AG09309 (cell line): ENCODE measurements at places on chromosomes 4 and X.

DNA sequence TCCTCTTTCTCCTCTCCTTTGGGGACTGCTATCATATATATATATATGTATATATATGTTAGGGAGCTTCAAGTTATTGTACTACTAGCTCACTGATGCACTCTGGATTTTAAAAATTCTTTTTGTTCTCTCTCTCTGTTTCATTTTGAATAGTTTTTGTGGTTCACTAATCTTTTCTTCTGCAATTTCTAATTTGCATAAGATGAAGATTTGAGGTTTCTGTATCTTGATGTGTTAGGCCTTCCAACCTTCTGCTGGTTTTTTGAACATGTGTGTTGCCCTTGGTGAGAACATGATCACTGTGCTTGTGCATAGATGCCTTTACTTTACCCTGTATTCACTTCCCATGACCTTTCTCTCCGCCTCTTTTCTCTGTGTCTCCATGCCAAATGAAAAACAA is 7.8 kb upstream of the ZNF718 start:
- DNase-seq: no peak

DNA sequence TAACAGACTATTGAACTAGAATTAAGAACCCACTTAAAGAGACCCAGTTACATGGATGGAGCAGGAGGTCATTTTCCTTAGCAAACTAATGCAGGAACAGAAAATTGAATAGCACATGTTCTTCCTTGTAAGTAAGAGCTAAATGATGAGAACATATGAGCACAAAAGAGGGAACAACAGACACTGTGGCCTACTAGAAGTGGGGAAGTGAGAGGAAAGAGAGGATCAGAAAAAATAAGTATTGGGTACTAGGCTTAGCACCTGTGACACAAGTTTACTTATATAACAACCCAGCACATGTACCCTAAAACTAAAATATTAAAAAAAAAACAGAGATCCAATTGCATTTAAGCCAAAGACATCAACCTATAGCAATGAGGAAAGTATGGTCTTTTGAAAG is 26.2 kb downstream of the ARAP2 start:
- no peak for DNase-seq

GRCh38 chr4:114364857-114365256 is 233.8 kb upstream of the UGT8 start:
- DNase-seq: peak; percentile 45

DNA sequence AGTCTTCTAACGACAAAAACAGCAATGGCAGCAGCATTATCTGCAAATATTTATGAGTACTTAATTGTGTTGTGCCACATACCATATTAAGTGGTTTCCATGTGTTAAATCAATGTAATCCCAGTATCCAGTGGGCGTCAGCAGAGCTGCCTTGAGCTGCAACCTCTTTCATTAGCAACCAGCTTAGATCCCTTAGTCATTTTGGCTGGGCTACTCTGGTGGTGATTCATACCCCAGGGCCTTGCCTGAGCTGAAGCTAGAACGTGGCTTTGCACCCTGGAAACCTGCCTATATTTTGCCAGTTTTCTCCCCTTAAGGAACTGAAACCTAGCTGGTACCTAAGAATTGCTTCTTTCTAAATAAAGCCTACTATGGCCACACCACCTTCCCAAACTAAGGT is 474.3 kb upstream of the FTHL17 start:
- peak; percentile 61 for DNase-seq

- no peak for DNase-seq
These were observed 252.6 kb downstream of the ANTXR2 start for GRCh38 chr4:79820427-79820826.

DNA sequence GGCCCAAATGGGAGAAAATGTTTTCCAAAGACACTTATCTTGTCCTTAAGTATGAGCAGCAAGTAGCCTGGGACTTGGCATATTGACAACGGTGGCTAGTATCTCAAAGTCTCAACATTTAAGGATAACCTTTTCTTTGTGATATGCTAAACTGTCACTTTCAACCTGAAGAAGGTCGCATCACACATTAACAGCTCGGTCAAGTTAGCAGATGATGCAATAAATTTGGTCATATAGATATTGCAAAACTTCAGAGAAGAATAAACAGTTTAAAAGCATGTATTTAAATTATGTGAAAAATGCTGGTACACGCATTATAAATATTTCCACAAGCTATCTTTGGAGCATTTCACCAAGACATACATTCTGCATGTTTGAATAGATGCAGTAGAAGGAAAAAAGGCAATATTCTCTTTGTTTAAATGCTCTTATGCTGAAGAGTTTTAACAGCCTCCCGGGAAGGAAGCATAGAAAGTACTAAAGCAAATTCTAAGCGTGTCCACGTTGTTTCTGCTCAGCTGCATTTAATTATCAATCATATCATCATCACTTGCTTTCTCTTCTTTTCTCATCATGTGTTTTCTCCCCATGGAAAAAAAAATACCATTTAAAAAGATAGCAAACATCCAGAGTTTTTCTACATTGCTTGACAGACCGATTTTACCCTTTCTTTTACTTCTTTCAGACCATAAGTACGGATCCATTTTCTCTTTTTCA is 24.2 kb downstream of the ARHGAP6 start:
- no peak for DNase-seq

- no peak for DNase-seq
These were observed 10.6 kb upstream of the CTSO start for GRCh38 chr4:155964016-155964891.

- peak; percentile 18 for DNase-seq
These were observed 122.9 kb downstream of the PPA2 start for GRCh38 chr4:105350859-105351490.

DNA sequence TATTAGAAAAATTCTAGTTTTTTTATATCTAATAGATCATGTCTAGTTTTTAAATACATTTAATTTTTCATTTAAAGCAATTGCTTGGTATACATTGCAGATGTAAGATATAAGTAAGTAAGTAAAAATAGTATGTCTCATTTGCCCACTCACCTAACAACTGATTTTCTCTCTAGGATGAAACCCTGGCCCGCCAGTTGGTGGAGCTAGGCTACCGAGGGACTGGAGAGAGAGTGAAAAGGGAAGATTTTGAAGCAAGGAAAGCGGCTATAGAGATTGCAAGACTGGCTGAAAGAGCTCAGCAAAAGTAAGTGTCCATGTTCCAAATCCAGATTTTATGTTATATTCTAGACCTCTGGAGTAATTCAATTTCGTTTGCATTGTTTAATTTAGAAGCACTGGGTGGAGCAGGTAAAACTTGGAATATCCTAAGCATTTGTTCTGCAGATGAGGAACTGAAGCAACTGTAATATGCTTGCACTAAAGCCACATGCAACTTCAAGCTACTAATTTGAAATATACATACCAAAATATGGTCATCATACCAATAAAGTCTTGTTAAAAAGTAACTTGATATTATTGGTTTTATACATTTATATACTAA is 27.1 kb downstream of the CFAP299 start:
- DNase-seq: peak; percentile 5

DNA sequence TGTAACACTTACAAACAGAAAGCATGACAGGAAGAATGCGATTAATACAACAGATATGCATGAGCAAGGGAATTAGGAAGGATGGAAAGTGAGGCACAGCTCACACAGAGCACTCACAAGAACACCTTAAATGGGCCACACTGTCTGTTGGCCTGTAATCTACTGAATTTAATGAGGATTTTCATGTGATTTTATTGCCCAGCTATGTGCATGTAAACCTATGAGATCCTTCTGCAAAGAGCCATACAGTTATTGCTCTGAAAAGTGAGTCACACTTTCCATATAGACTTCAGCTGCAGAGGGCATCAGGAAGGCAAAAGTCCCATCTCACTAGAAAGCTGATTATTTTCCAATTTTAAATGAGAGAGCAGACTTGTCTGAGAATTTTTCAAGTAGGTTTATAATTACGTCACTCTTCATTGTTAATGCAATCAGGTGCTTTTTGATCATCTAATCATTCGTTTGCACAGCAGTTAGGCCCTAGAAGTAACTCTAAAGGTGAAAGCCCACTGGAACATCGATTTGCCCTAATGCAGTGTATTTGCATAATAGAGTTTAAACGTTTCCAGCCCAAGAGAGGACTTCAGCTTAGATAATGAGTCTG is 832.7 kb upstream of the INTU start:
- no peak for DNase-seq

DNA sequence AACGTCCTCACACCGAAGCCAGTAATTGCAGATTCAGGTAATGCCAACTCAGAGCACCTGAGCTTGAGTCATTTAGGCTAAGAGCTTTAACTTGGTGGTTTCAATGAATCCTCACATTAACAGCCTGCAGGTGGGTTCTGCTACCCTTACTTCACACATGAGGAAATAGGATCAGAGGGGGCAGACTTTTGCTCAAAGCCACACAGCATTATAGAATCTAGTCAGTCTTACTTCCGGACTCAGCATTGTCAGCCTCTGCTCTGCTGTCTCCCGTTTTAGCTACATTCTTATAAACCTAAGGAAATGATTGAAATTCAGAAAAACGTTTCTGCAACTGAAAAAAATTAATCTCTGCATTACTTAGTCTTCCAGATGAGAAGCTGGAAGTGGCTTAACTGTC is 6.0 kb downstream of the C4orf50 start:
- no peak for DNase-seq

DNA sequence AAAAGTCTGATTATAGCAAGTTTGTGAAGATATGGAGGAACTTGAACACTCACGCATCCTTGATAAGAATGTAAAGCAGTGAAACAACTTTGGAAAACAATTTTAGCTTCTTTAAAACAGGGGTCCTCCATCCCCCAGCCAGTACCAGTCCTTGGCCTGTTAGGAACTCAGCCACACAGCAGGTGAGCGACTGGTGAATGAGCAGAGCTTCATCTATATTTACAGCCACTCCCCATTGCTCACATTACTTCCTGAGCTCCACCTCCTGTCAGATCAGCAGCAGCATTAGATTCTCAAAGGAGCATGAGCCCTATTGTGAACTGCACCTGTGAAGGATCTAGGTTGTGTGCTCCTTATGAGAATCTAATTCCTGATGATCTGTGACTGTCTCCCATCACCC is 530.3 kb upstream of the PRKX start:
- DNase-seq: no peak

DNA sequence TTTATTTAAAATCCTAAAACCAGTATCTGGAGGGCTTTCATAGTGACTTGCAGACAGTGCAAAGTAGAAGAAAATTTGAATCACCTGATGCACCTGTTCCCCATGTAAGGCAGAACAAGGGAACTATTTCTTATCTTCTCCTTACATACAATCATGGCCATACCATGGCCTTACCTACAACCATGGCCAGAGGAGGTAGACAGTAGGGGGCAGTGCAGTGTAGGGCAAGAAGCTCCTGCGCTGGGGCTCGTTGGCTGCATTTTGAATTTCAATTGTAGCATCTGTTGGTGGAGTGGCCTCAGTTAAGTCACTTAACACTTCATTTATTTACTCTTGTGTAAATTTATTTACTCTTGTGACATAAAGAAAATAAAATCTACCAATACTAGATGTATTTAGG is 33.0 kb downstream of the GALNTL6 start:
- no peak for DNase-seq

- DNase-seq: no peak
These were observed 17.9 kb upstream of the CXCL11 start for GRCh38 chr4:76053730-76054129.

GRCh38 chrX:136711147-136711546 is 63.2 kb downstream of the CD40LG start:
- DNase-seq: no peak

DNA sequence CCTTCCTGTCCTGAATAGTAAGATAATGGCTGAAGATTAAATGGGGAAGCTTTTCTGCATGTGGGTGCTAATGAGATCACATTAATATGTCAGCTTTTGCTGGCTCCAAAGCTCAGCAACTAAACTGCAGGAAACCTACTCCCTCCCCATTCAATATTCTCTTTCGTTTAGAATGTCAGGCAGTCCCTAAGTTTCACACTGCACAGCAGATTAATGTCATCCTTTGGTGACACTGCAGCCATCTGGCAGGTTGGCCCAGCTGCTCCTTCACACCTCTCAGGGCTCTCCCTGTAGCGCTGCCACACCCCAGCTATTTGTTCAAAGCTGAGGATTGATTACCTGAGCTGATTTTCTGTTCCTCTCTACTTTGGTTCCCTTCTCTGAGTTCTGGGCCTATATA is 110.5 kb downstream of the KDR start:
- no peak for DNase-seq

DNA sequence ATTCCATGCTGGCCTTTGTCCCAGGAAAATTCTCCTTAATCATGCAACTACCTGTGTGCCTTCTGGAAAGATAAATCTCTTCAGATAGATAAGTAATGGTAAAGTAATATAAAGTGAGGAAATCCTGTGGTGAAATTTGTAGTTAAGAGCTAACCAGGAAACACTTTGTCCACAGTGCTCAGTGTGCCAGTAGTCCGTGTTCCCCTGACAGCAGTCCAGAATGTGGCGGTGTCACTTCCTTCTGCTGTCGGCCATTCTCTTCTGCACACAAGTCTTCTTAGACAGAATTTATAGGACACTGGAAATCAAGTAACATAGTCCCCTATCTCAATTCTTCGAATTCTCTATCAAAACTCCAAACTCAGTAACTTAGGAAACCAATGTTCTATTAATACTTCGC is 5.7 kb upstream of the CXXC4 start:
- no peak for DNase-seq

DNA sequence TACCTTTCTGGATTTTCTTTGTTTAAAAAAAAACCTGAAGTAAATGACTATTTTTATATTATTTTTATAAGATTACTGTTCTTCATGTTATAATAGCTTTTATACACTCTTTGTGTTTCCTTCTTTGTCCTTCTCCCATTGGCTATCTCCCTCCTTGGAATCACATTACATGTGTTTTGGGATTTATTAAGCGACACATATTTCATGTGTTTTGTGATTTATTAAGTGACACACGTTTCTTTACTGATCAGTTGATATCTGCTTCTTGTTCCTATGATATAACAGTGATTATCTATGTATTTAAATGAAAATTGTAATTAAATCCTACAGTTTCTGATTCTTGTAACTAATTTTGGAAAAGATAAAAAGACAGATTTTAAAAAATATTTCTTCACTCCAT is 817.3 kb upstream of the AGA start:
- no peak for DNase-seq

- DNase-seq: no peak
These were observed 285.9 kb downstream of the GBA3 start for GRCh38 chr4:22978656-22979055.

- no peak for DNase-seq
These were observed 428.4 kb downstream of the AFF2 start for GRCh38 chrX:148928811-148929210.
